ENCODE measurements at places on chromosomes 5 and 9. TPM values are rescaled to one million over a fixed set of nuclear protein-coding genes. Genes with fewer than 3 reads are reported as not detected.

Gene TLR4
- total RNA-seq, result 5.9 TPM

DNA sequence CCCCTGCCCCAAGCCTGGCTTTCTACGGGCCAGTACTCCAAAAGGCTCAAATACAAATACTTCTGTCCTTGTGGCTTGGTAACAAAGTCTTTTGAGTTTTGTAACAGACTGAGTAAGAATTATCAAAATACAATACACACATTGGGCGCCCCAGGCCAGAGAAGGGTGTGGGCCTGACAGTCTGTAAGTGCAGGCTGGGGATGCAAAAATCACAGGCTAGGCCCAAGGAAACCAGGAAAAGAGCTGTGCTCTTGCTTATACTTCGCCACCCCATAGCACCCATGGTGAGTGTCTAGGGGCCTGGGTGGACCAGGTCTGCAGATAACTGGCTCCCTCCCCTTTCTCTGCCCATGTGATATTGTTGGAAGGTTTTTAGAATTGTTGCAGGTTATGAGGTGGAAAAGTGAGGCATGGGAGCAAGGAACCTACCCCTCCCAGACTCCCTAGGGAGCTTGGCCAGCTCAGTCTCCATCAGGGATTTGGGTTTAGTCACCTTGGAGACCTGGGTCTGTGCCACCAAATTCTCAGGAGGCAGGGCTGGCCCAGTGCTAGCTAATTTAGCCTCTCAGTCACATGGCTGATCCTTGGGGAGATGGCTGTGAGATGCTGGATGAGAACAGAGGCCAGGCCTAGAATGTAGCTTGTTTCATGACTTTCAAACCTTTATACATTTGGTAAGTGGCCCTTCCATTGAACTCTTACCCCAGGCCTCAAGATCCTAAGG lies 72.9 kb downstream of the TARS1 start:
- no peak for DNase-seq

GRCh38 chr9:97933297-97933998 lies 4.5 kb downstream of the HEMGN start:
- DNase-seq, result no peak

DNA sequence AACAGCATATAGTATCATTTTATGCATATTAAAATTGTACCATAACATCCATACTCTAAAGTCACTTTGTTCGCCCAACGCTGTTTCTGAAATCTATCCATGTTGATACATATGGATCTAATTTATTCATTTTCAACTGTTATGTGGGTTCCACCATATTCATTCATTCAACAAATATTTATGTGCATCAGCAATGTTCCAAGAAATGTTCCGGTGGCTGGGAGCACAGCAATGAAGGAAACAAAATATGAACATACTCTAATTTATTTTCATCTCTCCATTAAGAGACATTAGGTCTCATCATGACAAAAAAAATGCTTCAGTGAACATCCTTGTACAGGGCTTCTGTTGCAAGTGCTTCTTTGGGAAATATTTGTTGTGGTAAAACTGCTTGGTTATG lies 75.4 kb downstream of the MARCHF3 start:
- no peak for DNase-seq

DNA sequence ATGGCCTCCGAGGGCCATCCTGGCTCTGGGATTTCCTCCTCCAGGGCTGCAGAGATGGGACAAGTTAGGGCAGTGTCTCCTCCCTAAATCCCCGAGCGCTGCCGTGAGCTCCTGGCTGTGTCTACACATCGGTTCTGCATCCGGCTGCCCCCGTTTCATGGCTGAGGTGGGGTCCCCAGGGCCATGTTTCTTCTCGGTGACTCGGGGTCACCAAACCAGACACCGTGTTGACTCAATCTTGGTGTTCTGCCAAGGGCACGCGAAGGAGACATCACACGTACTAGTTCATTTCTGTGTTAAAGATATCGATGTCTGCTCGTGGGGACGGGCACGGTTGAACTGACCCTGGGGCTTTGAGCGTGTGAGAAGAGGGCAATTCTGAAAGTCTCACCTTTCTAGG lies 60.7 kb downstream of the COL5A1 start:
- no peak for DNase-seq

DNA sequence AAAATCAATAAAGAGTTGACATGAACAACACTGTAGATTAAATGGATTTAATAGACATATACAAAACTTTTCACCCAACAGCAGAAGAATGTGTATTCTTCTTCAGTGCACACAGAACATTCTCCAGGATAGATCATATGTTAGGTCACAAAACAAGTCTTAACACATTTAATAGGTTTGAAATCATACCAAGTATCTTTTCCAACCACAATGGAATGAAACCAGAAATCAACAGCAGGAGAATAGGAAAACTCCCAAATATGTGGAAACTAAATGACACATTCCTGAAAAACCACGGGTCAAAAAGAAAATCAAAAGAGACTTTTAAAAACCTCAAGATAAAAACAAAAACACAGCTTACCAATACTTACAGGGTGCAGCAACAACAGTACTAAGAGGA lies 790.1 kb upstream of the ZNF608 start:
- no peak for DNase-seq

GRCh38 chr5:4627131-4627530 lies 513.0 kb upstream of the ADAMTS16 start:
- no peak for DNase-seq

DNA sequence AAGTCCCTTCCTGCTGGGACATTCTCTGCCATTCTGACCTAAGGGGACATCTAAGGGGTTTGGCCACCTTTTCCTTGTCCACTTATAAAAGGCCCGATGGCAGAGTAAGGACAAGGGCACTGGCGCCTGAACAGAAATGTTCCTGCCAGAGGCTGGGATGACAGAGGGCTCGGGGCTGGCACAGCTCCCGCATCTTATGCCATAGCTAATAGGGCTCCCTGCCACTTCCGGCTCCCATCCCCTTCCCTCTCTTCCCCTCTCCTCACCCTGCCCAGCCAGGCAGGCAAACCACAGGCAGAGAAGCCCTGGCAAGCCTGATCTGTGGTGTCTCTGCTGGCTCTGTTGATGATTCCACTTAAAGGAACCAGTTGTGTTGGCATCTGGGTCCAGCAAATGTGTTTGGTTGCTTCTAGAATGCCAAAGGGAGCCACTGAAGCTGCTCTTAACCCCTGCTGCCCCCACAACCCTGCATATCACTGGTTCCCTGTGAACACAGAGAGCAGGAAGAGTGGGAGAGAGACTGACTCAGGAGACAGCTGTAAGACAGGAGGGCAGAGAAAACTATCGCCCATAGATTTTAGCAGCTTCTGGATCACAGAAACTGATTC lies 18.4 kb upstream of the ADRA1B start:
- no peak for DNase-seq

GRCh38 chr5:149457393-149457763 lies 78.3 kb upstream of the IL17B start:
- DNase-seq, result no peak

DNA sequence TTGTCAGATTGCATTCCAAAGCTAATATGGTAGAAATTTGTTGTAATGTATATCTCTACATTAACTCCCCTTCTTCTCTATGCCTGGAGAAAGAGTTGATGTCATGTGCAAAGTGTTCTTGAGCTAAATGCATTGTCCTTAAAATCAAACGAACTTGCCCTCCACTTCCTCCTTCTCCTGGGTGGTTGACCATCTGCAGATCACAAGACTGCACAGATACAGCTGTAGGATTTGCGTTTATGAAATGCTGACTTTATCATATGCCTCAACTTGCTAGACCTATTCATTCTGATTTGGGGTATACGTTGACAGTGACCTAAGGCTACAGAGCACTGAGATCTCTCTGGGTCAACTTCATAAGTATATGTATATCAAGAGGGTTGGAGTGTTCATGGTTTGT lies 8.3 kb downstream of the TRIM32 start:
- DNase-seq, result no peak

DNA sequence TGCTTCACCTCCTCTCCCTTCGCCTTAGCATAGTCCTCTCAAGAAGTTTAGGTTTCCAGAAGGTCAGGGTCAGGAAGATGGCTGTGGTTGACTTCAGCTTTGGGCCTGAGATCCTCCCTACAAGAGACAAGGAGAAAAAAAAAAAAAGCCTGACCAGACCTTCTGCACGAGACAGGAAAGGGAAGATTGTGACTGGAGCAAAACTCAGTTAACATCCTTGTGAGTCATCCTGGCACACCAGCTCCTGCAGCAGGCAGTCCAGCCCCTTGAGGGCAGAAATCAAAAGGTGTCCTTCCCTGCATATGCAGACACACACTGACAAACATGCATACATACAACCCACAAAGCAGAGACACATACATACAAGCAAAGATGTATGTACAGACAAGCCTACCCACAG lies 18.0 kb upstream of the ENHO start:
- DNase-seq, result no peak

GRCh38 chr9:127599550-127599891 lies 12.6 kb upstream of the STXBP1 start:
- DNase-seq, result no peak

GRCh38 chr5:87020099-87020934 lies 247.4 kb upstream of the RASA1 start:
- DNase-seq, result no peak
